ENCODE measurements at places on chromosomes 5 and 9.

DNA sequence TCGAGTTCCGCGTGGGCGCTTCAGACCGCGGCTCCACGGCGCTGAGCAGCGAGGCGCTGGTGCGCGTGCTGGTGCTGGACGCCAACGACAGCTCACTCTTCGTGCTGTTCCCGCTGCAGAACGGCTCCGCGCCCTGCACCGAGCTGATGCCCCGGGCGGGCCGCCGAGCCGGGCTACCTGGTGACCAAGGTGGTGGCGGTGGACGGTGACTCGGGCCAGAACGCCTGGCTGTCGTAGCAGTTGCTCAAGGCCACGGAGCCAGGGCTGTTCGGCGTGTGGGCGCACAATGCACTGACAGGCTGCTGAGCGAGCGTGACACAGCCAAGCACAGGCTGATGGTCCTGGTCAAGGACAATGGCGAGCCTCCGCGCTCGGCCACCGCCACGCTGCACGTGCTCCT is 3.7 kb upstream of the PCDHB15 start:
- no peak for DNase-seq
- H3K27me3 ChIP-seq = no peaks in the 10 kb centered on the region
- no peaks in the 10 kb centered on the region for H3K4me1 ChIP-seq
- no peak overlapping the region for H3K4me3 ChIP-seq
- no peak overlapping the region for H3K27ac ChIP-seq

- no peaks in the 10 kb centered on the region for H3K27me3 ChIP-seq
- no peaks in the 10 kb centered on the region for H3K4me1 ChIP-seq
- H3K4me3 ChIP-seq = no peak overlapping the region
- no peak overlapping the region for H3K27ac ChIP-seq
These were observed 5.3 kb downstream of the PRDM6 start for GRCh38 chr5:123094237-123094918.

- H3K4me1 ChIP-seq = no peaks in the 10 kb centered on the region
- no peak overlapping the region for H3K4me3 ChIP-seq
- no peaks in the 10 kb centered on the region for H3K36me3 ChIP-seq
- no peaks in the 10 kb centered on the region for H3K27me3 ChIP-seq
- H3K27ac ChIP-seq = no peak overlapping the region
These were observed 31.7 kb upstream of the DAB2IP start for GRCh38 chr9:121619545-121620324.

DNA sequence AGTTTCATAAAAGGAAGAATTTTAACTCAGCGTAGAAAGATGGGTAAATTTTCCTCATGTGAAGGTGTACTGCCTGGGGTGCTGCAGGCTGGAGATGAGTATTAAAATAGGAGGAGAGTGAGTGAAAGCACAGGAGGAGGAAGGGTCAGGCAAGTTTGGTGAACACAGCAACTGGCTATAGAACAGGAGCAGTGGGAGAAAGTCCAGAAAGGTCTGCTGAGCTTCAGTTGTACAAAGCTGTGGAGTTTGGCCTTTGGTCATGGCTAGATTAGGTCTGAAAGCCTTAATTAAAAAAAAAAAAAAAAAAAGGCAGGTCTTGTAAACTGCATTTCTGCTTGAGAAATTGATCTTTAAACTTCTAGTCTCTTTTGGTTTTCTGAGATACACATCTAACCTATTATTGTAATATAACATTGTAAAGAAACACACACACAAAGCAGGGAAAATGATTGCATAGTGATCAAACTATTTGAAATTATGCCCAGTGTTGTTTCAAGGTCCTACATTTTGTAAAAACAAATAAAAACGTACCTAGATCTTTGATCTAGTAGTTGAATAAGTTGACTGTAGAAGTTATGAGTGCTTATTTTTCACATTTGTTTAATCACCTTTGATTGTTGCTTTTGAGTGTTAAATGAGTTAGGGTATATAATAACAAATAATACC is 43.6 kb downstream of the MAP3K1 start:
- no peak overlapping the region for H3K4me3 ChIP-seq
- H3K4me1 ChIP-seq = no peaks in the 10 kb centered on the region
- no peak for DNase-seq
- no peak overlapping the region for H3K27ac ChIP-seq
- no peaks in the 10 kb centered on the region for H3K27me3 ChIP-seq
- no peaks in the 10 kb centered on the region for H3K36me3 ChIP-seq

DNA sequence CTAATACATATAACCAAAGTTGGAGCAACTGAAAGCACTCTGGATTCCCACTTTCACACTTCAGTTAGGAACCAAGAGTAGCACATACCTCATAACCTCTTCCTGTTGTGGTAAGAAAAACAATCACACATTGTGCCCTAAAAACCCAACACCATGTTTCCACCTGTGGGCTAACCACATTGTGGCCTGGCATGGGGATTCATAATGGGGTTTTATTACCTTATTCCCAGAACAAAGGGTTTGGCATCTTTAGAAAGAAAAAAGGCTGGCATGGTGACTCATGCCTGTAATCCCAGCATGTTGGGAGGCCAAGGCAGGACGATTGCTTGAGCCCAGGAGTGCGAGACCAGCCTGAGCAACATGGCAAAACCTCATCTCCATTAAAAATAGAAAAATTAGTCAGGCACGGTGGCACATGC is 60.6 kb downstream of the HSD17B3 start:
- H3K4me3 ChIP-seq = no peak overlapping the region
- H3K27ac ChIP-seq = no peak overlapping the region
- H3K27me3 ChIP-seq = no peaks in the 10 kb centered on the region
- H3K4me1 ChIP-seq = 0 out of 2 replicates have a peak, but pooled peaks cover 6% of the 10 kb centered on the region
- H3K36me3 ChIP-seq = no peaks in the 10 kb centered on the region
- no peak for DNase-seq

- no peak for DNase-seq
- 0 out of 2 replicates have a peak, but pooled peaks cover 6% of the 10 kb centered on the region for H3K4me1 ChIP-seq
- no peak overlapping the region for H3K27ac ChIP-seq
- H3K36me3 ChIP-seq = no peaks in the 10 kb centered on the region
- H3K27me3 ChIP-seq = no peaks in the 10 kb centered on the region
These were observed 23.7 kb upstream of the OTULINL start for GRCh38 chr5:14557791-14558415.

GRCh38 chr9:84828046-84828445 is 158.5 kb downstream of the NTRK2 start:
- no peaks in the 10 kb centered on the region for H3K36me3 ChIP-seq
- no peak overlapping the region for H3K27ac ChIP-seq
- no peaks in the 10 kb centered on the region for H3K4me1 ChIP-seq
- no peak for DNase-seq
- no peaks in the 10 kb centered on the region for H3K27me3 ChIP-seq
- H3K4me3 ChIP-seq = no peak overlapping the region

DNA sequence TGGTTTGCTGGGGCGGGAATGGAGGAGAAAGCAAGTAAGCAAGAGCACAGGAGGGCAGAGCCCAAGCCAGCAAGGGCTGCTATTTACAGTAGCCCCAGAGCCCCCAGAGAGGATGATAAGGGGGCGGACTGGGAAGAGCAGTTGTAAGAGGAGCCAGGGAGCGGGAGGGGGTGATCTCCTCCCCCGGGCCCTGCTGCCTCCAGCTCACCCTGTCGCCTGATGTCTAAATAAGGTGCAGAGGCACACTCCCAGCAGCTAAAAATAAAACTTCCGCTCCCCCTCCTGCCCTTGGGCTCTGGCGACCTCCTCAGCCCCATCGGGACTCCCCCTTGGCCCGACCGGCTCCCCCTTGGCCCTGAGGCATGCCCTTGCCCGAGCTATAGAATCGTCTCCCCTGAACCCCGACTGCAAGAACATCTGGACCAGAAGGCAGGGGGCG is 14.4 kb upstream of the CCDC69 start:
- no peaks in the 10 kb centered on the region for H3K36me3 ChIP-seq
- H3K4me3 ChIP-seq = no peak overlapping the region
- H3K27me3 ChIP-seq = no peaks in the 10 kb centered on the region
- peaks cover 9% of the 10 kb centered on the region for H3K4me1 ChIP-seq
- no peak for DNase-seq
- H3K27ac ChIP-seq = no peak overlapping the region

GRCh38 chr5:172694061-172694460 is 53.0 kb downstream of the NEURL1B start:
- no peak overlapping the region for H3K4me3 ChIP-seq
- H3K4me1 ChIP-seq = peaks cover 35% of the 10 kb centered on the region
- H3K36me3 ChIP-seq = no peaks in the 10 kb centered on the region
- H3K27me3 ChIP-seq = no peaks in the 10 kb centered on the region
- peak overlapping the region; percentile 14 for H3K27ac ChIP-seq
- DNase-seq = no peak

GRCh38 chr9:134571946-134572917 is 69.4 kb upstream of the COL5A1 start:
- H3K4me3 ChIP-seq = no peak overlapping the region
- H3K27ac ChIP-seq = no peak overlapping the region
- peak; percentile 31 for DNase-seq
- H3K4me1 ChIP-seq = peaks cover 6% of the 10 kb centered on the region

GRCh38 chr5:180090769-180091546 is 19.4 kb upstream of the RNF130 start:
- no peaks in the 10 kb centered on the region for H3K27me3 ChIP-seq
- 0 out of 2 replicates have a peak, but pooled peaks cover 3% of the 10 kb centered on the region for H3K4me1 ChIP-seq
- H3K4me3 ChIP-seq = peak overlapping the region; percentile 62
- peak; percentile 70 for DNase-seq
- peak overlapping the region; percentile 71 for H3K27ac ChIP-seq

DNA sequence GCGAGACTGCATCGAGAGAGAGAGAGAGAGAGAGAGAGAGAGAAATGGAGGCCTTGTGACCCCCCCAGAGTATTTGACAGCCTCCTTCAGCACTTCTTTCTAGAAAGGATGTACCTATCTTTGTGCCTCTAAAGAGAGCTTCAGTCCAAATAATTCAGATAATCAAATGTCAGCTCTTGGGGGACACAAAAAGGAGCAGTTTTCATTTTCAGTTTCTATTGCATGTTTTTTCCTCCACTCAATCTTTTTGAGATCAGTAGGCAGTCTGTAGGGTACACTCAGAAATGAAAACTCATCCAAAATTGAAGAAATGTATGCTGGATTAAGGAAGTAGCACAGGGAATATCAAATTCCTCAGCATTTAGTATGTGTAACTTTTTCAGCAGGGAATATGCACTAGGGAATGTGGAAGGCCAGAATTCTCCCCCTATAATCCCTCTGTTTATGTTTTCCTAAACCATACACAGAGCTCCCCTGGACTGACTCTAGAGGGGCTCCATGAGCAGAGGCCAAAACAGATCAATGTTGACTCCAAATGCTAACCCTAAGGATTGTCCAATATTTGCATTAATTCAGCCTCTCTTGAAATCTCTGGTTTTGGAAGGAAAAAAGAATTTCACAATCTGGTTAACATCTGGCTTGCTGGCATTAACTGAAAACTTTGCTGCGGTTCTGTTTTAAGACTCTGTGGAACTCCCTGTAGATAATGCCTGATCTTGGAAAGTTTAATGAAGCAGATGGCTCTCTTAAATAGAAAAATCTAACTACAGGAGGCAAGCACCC is 250.1 kb downstream of the CEMIP2 start:
- DNase-seq = no peak
- H3K4me1 ChIP-seq = no peaks in the 10 kb centered on the region
- H3K36me3 ChIP-seq = no peaks in the 10 kb centered on the region
- no peak overlapping the region for H3K4me3 ChIP-seq

DNA sequence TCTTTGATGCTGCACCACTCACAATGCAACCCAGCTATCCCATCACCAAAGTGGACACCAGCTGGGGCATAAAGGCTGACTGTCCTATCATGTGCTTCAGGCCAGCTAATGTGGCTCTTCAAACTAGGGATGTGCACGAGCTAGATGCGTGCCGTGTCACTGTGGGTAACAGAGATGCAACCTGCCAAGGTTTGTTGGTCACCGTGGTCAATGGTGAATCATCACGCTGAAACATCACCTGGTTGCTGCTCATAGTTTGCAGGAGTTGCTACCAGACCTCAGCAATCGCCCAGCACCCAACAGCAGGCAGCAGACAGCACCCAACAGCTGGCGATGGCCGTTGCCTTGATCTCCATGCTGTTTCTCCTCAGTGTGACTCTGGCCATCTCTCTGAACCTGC is 2.1 kb upstream of the PCDHGA1 start:
- no peaks in the 10 kb centered on the region for H3K4me1 ChIP-seq
- H3K27me3 ChIP-seq = no peaks in the 10 kb centered on the region

DNA sequence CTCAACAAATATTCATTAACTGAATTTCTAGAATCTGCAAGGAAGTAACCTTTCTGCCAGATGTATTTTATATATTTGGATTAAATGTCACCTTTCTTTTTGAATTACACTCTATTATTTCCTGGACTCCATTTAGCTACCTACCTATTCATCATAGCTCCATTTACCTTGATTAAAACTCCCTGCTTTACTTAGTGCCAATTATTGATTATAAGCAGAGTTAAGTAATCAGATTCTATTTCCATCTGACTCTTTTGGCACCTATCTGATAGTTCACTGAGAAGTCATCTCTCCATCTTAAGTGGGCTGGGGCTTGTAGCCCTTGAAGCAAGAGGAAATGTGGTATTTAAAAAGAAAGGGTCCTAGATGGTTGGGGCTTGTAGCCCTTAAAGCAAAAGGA is 88.6 kb downstream of the TRPM3 start:
- no peaks in the 10 kb centered on the region for H3K4me1 ChIP-seq
- no peaks in the 10 kb centered on the region for H3K36me3 ChIP-seq
- no peak for DNase-seq
- no peak overlapping the region for H3K4me3 ChIP-seq
- H3K27ac ChIP-seq = no peak overlapping the region

- H3K27me3 ChIP-seq = no peaks in the 10 kb centered on the region
- H3K27ac ChIP-seq = no peak overlapping the region
- H3K4me1 ChIP-seq = peaks cover 4% of the 10 kb centered on the region
- H3K4me3 ChIP-seq = no peak overlapping the region
- H3K36me3 ChIP-seq = no peaks in the 10 kb centered on the region
These were observed 282.2 kb downstream of the SEMA5A start for GRCh38 chr5:9263656-9264055.

GRCh38 chr5:41980396-41980795 is 55.3 kb downstream of the FBXO4 start:
- H3K27me3 ChIP-seq = no peaks in the 10 kb centered on the region
- no peak for DNase-seq
- no peak overlapping the region for H3K27ac ChIP-seq
- no peaks in the 10 kb centered on the region for H3K4me1 ChIP-seq
- no peaks in the 10 kb centered on the region for H3K36me3 ChIP-seq

DNA sequence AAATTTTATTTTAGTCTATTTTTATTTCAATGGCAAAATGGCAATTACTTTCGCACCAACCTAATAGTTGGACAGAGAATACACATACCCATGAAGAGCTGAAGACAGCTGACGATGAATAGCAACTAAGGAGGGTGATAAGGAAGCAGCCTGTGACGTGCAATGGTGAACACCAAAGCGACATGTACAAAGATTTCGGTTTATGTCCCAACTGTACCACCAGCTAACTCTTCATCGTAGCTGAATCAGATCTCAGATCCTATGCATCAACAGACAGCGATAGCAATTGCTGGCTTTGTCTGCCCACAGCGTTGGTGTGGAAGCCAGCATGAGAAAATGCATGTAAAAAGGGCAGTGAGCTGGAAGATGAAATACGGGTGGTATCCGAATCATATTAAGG is 130.6 kb upstream of the ANKH start:
- no peaks in the 10 kb centered on the region for H3K36me3 ChIP-seq
- no peak overlapping the region for H3K27ac ChIP-seq
- H3K4me3 ChIP-seq = no peak overlapping the region
- H3K4me1 ChIP-seq = no peaks in the 10 kb centered on the region
- DNase-seq = no peak
- H3K27me3 ChIP-seq = no peaks in the 10 kb centered on the region

- H3K27me3 ChIP-seq = no peaks in the 10 kb centered on the region
- peaks cover 26% of the 10 kb centered on the region for H3K4me1 ChIP-seq
- no peak overlapping the region for H3K4me3 ChIP-seq
- peak overlapping the region; percentile 72 for H3K27ac ChIP-seq
- no peaks in the 10 kb centered on the region for H3K36me3 ChIP-seq
- no peak for DNase-seq
These were observed 433.0 kb downstream of the DNAH5 start for GRCh38 chr5:13511442-13511841.

- DNase-seq = no peak
- H3K4me1 ChIP-seq = peaks cover 7% of the 10 kb centered on the region
- H3K27ac ChIP-seq = no peak overlapping the region
- no peaks in the 10 kb centered on the region for H3K27me3 ChIP-seq
- H3K4me3 ChIP-seq = no peak overlapping the region
- no peaks in the 10 kb centered on the region for H3K36me3 ChIP-seq
These were observed 235.5 kb upstream of the ACTBL2 start for GRCh38 chr5:57718155-57718554.

All from Caco-2 (cell line).